ENCODE measurements at places on chromosomes 5 and 9.
A peak's percentile ranks its signal among the peaks of the same experiment; 100 is the strongest.

DNA sequence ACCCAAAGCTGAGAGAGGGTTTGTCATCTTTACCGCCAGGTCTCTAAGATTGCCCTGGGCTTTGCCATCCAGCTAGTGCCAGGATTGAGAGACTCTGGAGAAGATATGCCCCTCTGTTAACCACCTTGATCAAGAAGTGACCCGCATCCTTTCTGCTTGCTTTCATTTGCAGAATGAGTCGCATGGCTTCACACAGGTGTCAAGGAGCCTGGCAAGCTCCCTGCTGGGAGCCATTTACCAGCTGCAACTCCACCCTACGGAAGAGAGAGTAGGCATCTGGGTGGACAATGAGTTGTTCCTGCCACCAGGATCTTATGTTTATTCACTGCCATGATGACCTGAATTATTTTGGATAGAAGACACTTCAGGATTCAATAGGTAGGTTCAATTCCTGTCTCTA lies 43.0 kb downstream of the HSD17B3 start:
- DNase-seq = no peak

DNA sequence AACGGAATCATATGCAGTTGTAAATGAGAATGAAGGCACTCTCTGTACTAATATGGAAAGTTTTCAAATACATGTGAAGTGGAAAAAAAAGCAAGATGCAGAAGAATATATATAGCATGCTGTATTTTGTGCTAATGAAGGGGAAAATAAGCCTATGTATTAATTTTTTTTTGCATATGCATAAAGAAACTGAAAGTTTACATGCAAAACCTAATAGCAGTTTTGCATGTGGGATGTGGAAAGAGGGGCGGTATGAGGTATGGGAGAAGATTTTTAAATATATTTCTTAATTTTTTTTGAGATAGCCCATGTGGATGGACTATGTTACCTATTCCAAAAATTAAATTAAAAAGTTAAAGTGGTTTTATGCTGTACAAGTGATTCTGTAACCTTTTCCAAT lies 83.7 kb upstream of the IL12B start:
- DNase-seq = no peak

GRCh38 chr9:18126831-18127498 lies 347.0 kb upstream of the ADAMTSL1 start:
- DNase-seq = peak; percentile 1

DNA sequence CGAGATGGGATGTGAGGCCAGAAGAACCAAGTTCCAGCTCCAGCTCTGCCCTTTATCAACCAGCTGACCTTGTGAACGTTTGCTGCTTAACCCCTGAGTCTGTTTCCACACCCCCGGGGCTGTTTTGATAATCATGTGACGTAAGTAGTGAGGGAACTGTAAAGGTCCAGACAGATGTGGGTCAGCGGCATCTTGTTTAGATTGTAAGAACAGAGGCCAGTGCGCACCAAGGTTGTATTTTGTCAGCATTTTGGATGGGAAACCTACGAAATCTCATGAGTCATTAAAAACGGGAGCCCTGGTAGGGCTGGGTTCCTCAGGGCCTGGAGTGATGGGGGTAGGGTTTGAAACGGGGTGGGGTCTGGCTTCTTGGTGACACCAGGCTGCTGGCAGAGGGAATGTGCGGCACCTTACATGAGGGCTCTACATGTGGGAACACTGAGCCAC lies 13.8 kb upstream of the COL15A1 start:
- DNase-seq = no peak

DNA sequence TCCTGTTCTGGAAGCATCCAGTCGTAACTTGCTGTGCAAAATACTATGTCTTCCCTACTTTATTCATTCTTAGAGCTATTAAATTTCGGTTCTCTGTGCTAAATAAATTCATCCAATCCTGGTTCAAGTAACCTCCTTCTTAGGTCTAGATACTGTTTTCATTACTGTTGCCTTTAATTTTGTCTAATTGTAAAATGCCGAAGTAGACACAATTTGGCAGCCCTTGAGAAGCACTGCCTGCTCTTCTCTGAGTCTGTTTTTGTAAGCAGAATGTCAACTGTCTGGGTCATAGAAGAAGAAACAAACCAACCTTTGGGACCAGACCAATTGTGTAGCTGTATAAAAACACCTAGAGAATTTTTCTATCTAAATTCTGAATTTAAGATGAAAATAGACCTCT lies 249.3 kb downstream of the PJA2 start:
- DNase-seq = no peak

DNA sequence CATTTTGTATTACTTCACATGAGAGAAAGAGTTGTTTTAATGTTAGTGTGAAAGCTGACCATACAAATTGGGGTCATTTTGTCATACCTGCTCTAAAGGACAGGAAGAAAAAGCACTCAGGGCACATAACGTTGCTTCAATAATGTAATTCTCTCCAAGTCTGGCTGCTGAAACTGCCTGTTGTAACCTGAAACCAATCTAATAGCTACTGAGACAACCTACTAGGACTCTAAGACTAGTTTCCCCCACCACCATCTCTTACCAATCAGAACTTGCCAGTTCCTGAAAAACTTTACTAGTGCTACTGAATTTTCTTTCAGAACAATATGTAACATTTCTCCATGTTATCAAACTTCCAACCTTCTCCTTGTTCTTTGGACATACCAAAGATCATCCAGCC lies 374.7 kb downstream of the PTPRD start:
- no peak for DNase-seq

DNA sequence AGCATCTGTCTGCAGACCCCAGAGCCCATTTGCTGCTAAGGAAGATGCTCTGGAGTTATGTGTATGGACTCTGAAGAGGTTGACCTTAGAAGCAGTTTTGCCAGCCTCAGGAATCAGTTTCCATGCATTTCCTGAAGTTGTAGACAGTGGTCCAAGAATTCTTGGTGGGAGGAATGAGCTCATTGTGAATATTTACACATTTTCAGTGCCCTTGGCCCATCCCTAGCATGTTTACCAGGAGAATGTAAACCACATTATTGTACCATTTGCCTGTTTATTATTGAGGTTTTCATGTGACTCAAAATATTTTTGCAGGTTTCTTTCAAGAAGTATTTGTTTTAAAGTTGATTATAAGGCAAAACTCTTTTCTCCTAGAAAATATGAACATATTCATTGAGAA lies 93.8 kb downstream of the NXNL2 start:
- DNase-seq = no peak

DNA sequence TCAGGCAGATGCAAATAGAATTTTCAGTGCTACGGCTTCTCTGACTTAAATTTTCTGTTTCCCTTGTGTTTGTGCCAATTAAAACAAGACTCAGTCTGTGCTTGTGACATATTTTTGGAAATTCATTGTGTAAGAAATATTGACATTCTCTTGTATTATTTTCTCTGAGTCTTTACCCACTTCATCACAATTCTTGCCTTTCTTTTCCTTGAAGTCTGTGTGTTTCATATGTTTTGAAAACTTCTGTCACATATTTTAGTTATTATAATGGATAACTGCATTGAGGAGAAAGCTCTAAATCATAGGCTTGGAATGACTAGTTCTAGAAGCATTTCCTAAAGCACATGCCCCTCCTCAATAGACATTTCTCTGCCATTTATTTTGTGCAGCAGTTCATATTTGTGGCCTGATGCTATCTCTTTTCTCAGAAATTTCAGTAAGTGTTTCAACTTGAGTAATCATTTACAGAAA lies 206.6 kb downstream of the PALM2AKAP2 start:
- peak; percentile 97 for DNase-seq

- DNase-seq = no peak
Measured at GRCh38 chr5:59575648-59576445, 317.7 kb downstream of the PDE4D start.

GRCh38 chr5:150778517-150779396 lies at the start of gene SMIM3:
TSS of gene SMIM3 (plus strand) at chr5:150778757. CDS start at chr5:150795441, 16,684 bp downstream.
- DNase-seq = peak; percentile 80

GRCh38 chr9:80146466-80146865 lies 574.7 kb downstream of the TLE4 start:
- peak; percentile 21 for DNase-seq

DNA sequence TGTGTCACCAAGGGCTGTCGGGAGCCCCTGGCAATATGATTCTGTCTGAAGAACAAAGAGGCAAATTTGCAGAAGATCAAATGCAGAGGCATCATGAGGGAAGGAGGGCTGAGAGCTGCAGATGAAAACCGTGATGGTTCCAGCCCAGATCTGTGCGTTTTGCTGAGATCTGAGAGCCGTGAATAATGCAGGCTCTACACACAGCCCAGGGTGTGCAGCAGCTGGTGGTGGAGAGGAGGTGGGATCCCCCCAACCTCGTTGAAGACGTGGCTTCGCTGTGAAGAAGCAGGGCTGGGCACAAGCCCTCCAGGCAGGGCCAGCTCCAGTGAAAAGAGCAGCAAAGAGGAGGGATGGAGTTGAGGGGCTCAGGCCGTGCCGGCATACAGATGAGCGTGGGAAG lies 75.5 kb downstream of the TSPAN17 start:
- no peak for DNase-seq

DNA sequence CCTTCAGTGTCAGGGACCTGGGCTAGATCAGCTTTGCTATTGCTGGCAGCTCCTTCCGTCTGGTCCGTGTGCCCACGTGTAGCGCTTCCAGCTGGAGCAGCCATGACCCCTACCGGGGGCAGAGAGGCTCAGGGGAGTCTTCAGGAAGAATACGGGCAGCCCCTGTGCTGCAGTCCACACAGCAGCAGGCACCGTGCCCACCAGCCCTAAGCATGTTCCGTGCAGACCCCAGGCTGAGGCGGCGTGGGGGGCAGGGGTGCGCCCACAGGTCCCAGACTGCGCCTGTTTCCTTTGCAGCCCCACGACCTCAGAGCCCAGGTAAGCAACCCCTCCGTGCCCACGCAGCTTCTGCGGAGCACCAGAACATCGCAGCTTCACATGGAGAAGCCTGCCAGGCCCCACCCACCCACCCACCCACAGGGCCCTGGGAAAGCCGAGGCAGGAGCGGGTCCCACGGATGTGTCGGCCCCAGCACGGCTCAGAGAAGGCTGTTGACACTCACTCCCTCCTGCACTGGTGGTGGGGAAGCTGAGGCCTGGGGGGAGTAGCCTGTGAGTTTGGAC lies 83.1 kb downstream of the KCNT1 start:
- no peak for DNase-seq

GRCh38 chr9:8553444-8553843 lies 753.9 kb upstream of the DMAC1 start:
- DNase-seq = no peak

GRCh38 chr9:747567-747966 lies 93.9 kb upstream of the DMRT1 start:
- DNase-seq = no peak

GRCh38 chr9:14399756-14400657 lies 86.1 kb upstream of the NFIB start:
- no peak for DNase-seq

DNA sequence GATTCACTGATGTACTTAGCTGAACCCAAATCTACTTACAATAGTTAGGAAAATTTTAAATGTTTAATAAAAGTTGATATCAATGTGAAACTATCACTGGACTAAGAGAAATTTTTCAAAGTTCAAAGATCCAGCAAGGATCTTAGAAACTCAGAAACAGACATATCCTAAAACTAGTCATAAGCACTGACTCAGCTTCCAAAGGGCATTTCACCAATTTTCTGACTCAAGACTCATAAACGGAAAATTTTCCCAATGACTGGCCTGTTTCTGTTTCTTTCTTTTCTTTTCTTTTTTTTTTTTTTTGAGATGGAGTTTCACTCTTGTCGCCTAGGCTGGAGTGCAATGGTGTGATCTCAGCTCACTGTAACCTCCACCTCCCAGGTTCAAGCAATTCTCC lies 66.6 kb downstream of the CDC14B start:
- peak; percentile 91 for DNase-seq

DNA sequence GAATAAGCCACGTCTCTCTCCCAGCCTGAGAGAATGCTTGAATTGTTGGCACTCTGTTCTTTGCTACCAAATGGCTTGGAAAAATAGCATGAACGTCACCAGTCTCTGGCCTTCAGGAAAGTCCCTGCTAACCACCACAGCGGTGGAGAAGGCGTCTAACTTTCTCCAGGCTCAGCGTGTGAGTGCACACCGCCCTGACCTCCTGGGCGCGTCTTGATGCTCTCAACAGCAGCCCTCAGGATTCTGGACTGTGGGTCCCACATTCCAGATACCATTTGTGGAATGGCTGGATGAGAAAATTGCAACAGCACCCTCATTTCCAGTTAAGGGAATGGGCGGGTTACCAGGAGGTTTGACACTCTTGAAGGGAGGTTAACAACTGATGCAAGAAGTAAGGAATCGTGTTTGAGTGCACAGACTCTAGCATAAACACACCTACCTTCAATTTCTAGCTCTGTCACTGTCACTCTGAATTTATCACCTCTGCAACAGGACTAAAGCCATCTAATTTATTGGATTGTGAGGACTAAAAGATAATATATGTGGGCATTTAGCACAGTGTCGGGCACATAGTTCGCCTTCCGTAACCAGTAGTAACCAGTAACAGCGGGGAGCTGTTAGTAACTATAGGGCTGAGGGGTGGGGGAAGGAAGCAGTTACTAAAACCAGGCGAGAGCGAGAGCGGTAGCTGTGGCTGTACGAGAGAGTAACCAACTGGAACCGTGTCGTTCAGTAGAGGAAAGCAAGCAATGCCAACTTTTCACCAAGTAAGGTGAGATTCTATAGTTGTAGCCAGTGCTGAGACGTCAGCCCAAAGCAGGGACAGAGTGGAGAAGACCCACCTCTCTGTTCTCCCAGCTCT lies 807 bp upstream of the PLGRKT start:
- peak; percentile 52 for DNase-seq

DNA sequence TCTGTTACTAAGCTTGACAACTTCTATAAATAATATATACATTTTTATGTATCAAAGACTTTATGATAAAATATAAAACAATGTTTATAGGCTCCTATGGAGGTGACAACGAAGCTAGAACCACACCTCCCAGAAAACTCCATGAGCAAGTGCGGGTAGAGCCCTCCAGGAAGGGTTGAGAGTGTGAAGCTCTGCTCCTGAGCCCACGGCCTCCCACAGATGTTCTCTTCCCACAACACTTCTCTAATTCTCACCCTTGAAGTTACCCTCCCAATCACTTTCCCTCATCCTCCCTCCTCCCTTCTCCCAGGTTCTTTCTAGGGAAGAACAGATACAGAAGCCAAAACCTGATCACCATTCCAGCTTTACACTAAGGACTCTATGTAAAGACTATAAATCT lies 427.6 kb downstream of the SPOCK1 start:
- no peak for DNase-seq

DNA sequence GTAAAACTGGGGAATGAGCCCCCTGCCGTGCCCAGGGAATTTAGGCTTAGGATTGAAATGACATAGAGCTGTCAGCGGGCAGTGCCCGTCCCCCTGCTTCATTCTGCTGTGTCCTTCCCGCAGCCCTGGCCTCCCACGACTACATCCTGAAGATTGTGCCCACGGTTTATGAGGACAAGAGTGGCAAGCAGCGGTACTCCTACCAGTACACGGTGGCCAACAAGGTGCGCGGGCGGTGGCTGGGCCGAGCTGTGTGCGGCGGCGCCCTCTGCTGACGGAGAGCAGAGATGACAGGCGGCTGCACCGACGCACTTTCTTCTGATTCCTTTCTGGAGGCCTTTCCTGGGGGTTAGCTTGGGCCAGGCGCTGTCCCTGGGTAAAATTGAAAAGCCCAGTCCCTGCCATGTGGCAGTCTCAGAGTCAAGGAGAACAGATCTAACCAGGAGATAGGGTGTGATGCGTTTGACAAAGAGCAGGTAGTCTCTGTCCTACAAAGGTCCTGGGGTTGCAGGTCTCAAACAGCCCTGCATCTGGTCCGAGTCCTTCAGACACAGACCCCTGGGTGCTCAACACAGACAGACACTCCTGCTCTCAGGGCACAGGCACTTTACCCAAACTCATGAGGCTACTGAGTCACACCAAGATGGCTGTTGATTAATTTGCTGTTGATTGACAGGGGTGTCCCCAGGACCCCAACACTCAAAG lies 26.8 kb upstream of the RPL26L1 start:
- DNase-seq = peak; percentile 75

GRCh38 chr9:112035166-112035826 lies 138.7 kb downstream of the UGCG start:
- DNase-seq = no peak
